ENCODE measurements at places on chromosomes 3 and 15.

DNA sequence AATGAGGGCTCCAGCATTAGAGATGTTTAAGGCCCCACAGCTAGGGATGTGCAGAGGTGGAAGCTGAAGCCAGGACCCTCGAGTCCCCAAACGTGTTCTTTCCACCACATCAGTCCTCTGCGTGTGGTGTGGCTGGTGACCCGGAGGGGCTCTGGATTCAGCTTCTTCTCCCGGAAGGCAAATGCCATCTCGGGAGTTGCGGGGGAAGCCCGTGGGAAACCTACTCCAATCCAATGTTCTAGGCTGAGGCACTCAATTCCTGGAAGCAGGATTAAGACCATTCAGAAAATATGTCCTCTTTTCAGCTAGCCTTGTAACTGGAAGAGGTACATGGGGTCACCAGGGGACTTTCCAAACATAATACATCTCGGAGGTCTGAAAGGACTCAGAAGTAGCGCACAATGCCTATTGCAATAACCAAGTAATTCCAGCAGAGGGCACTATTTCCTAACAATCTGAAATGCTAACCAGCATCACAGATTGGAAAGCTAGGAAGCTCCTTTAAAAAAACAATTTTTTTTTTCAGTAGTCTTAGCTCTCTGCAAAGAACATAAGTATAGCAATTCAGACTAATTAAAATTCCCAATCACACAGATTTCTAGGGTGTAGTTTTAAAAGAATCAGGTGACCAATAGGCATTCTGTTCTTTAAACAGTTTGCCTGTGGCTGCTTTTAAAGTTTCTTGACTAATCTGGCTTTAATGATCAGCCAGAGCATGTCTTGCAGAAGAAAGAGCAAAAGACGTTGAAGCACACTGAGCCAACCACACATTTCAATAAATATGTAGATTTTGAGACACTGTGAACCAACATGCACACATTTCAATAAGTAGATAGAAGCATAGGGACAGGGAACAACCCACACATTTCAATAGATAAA lies 36.1 kb downstream of the BNC1 start:
- peak; percentile 64 for DNase-seq

DNA sequence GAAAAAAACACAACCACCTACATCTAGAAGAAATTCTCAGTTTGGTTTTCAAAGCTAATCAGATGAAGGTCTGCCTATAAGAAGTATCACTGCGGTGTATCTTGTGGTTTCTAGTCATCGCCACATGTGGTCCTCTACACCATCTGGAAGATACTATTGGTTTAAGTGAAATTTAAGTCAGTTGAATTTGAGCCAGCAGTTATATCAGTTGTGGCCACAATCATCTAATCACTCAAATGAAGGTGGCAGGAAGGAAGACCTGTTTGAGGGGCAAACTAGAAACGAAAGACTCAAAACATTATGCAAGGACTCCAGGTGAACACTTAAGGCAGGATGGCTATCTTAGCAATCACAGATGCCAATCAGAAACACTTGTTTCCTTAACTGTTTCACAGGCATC lies 48.7 kb downstream of the ETV5 start:
- peak; percentile 44 for DNase-seq

DNA sequence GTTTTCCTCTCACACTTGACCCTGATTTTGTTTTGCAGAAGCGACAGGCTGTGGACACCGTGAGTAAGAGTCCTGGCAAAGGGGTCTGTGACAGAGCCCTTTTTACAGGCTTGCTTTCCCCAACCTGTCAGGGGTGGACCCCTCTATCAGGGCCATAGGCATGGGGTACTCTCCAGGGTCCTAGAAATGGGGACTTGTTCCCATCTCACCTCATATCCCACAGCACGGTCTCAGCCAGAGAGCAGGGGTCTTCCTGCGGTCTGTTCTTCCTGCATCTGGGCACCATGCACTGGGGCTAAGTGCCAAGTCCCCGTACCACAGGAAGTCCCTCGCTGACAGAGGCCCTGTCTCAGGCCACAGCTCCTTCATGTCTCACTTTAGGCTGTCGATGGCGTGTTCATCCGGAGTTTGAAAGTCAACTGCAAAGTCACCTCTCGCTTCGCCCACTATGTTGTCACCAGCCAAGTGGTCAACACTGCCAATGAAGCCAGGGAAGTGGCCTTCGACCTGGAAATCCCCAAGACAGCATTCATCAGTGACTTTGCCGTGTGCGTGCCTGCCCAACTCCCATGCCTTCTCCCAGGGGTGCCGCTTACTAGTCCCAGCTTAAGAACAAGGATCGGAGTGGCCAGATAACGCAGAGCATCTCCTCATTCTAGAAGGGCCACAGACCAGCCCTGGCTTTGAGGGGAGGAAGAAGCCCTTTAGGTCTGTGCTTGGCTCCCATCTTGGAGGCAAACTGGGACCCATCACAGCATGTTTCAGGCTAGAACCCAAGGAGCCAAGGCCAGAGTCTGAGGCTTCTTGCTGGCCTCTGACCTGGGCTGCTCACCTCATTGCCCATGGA lies 783 bp downstream of the ITIH1 start:
- DNase-seq = no peak

DNA sequence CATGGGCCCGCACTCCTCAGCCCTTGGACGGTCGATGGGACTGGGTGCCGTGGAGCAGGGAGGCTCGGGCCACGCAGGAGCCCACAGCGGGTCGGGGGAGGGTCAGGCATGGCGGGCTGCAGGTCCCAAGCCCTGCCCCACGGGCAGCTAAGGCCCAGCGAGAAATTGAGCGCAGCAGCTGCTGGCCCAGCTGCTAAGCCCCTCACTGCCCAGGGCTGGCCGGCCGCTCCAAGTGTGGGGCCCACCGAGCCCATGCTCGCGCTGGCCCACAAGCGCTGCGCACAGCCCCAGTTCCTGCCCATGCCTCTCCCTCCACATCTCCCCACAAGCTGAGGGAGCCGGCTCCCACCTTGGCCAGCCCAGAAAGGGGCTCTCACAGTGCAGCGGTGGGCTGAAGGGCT lies 259.4 kb downstream of the VGLL3 start:
- DNase-seq = no peak

DNA sequence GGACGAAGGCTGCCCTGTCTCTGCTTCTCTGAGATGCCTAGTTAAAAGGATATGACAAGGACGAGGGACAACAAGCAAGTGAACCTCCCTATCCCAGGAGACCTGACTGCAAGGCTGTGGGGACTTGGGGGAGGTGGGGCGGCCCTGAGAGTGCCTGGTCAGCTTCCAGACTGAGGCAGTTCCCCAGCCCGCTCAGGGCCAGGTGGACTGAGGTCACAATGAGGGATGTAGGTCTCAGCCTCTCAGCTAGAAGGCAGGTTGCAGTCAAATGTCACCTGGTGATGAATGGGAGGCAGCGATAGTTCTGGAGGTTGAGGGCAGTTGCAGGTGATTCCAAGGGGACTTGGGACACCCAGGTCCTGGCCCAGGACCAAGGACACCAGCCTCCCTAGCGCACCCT lies 30.6 kb downstream of the TKT start:
- no peak for DNase-seq

- DNase-seq = no peak
Observed at GRCh38 chr3:107236655-107237337, 140.4 kb upstream of the CCDC54 start.

GRCh38 chr3:51681453-51681852 lies 10.4 kb downstream of the TEX264 start:
- peak; percentile 16 for DNase-seq

GRCh38 chr3:39208463-39209055 lies 16.2 kb upstream of the XIRP1 start:
- peak; percentile 55 for DNase-seq

DNA sequence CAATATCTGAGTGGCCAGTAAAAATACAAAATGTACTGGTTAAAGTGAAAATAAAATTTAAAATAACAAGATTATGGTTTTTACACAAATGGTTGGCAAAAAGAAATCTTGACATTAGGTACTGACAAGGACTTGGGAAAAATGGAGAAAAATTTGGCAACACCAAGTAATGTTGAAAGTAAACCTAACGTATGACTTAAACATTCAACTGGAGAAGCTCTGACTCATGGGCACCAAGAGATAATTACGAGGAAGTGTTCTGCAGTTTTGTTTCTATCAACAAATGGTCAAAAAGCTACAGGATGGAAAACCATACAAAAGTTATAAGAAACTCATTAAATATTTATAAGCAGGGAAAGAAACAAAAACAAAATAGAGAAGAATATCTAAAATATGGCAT lies 177.7 kb downstream of the ZNF385D start:
- no peak for DNase-seq

- no peak for DNase-seq
Observed at GRCh38 chr3:102179326-102180177, 255.3 kb upstream of the ZPLD1 start.

GRCh38 chr3:135125171-135125801 lies 330.2 kb downstream of the EPHB1 start:
- no peak for DNase-seq

GRCh38 chr3:66402596-66403290 lies 98.1 kb downstream of the LRIG1 start:
- no peak for DNase-seq

DNA sequence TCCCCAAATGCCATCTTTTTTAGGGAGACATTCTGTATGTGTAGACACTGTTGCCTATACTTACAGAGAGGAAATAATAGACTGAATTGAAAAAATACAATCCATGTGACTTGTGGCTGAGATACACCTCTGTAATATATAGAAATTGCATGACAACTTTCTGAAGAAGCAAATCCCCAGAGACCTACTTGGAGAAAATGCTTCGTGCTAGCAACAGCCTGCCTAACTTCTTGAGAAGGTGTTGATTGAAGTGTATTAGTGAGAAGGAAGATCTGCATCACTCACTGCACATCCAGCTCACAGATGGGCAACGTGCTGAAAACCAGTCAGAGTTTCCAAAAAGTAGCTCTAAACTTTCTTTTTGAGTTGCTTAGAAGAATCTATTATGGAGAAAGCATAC lies 404.1 kb downstream of the EPHB1 start:
- DNase-seq = no peak

- no peak for DNase-seq
Observed at GRCh38 chr15:84844964-84845363, 27.8 kb downstream of the ALPK3 start.

GRCh38 chr3:57960174-57960505 lies 48.1 kb upstream of the FLNB start:
- no peak for DNase-seq

DNA sequence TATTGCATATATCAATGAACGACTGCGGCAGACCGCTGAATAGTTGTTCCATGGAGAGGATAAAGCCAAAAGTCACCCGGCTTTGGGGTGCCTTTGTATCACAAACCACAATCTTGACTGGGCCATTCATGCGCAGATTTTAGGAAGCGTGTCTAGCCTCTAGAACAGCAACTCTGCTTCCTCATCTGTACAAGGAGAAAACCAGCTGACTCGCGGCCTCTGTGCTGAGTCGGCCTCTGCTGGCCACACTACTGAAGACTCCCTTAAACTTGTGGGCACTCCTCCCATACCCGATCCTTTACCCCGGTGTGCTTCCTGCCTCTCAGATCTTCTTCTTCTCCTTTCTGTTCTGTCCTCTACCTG lies 872 bp downstream of the DLEC1 start:
- DNase-seq = peak; percentile 44

GRCh38 chr3:8206971-8207617 lies 294.5 kb upstream of the LMCD1 start:
- no peak for DNase-seq

DNA sequence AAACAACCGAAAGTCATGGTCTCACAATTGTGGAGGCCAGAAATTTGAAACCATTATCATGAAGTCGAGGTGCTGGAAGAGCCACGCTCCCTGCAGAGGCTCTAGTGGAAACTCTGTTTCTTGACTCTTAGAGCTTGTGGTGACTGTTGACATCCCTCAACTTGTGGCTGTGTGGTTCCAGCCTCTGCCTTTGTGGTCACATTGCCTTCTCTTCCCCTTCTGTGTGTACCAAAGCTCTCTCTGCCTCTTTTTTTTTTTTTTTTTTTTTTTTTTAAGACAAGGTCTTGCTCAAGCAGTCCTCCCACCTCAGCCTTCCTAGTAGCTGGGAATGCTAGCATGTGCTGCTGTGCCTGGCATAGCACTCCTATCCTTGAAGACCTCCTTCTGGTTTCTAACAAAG lies 48.7 kb upstream of the CRTC3 start:
- peak; percentile 67 for DNase-seq

DNA sequence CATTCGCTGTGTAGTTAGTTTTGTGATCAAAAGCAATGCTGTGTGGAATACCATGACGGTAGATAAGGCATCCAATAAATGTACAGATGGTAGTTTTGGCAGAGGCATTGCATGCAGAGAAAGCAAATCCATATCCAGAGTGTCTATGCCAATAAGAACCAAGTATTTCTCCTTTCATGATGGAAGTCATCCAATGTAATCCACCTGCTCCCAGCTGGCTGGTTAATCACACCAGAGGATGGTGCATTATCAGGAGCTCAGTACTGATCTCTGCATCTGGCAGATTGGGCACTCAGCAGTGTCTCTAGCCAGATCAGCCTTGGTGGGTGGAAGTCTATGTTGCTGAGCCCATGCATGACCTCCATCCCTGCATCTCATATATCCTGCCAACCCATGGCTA lies 677.7 kb upstream of the NECTIN3 start:
- DNase-seq = no peak

DNA sequence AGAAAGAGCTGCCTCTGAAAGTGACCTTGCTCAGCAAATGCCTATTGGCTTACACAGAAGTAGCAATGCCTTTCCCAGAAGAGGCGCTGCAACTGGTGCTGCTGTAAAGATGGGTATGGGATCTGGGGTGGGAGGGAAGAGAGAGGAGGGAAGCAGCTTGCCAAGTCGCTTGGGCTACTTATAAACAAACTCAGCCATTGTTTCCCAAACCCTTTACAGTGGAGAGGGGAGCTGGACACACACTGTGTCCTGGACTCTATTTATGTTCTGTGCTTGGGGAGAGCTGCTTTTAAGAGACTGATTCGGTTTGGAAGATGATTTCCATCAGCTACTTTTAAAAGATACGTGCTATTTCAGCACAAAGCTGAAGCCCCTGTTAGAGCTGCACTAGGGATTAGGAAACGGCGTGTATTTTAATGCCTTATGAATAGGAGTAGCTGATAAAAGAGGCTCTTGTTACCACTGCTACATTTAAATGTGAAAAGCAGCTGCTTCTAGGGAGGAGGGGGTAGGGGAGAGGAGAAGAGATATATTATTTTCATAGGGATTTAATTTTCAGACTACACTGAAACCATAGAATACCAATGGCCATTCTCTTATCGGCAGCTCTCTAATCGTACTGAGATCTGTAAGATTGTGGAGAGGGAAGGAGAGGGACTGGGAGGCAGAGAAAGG lies 440.6 kb downstream of the MCTP2 start:
- DNase-seq = no peak

GRCh38 chr3:146200461-146201220 lies 39.7 kb upstream of the PLOD2 start:
- DNase-seq = no peak

- no peak for DNase-seq
Observed at GRCh38 chr15:101657968-101658784, 6.0 kb upstream of the TM2D3 start.

GRCh38 chr3:51891242-51892039 lies 11.7 kb downstream of the IQCF1 start:
- no peak for DNase-seq

Measured in KG1 (cell line).